ENCODE measurements at places on chromosomes 7 and 10.

DNA sequence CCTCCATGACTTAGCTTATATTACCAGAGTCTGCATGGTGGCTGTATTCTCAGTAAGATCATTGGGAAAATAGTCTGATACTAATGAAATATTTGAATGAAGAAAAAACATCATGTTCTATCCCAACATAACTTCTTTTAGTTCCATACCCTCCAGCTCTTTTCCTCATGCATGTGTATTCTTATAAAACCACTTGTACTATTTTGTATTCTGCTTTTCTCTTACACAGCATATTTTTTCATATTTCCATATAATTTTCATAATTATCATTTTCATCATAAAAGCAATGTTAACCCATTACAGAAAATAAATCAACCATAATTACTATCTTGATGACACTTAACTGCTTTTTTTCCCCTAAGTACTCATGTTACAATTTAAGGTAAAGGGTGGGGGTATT lies 371.2 kb upstream of the LRGUK start:
- DNase-seq = no peak

DNA sequence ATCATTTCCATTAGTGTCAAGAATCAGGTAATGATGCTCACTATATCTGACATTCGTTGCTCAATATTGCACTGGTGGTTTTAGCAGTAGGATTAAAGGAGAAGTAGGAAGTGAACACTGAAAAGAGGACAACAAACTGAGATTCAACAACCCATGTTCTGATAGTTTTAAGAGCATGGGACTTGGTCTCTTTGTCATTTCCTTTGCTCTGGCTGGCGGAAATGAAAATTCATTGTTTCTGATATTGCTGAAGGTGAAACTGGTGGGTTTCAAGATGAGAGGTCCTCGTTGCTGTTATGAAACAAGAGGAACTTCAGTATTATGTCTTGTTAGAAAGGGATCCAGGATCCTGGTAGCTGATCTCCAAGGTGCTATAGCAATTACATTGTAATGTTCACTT lies 129.0 kb downstream of the DNAH11 start:
- DNase-seq = no peak

DNA sequence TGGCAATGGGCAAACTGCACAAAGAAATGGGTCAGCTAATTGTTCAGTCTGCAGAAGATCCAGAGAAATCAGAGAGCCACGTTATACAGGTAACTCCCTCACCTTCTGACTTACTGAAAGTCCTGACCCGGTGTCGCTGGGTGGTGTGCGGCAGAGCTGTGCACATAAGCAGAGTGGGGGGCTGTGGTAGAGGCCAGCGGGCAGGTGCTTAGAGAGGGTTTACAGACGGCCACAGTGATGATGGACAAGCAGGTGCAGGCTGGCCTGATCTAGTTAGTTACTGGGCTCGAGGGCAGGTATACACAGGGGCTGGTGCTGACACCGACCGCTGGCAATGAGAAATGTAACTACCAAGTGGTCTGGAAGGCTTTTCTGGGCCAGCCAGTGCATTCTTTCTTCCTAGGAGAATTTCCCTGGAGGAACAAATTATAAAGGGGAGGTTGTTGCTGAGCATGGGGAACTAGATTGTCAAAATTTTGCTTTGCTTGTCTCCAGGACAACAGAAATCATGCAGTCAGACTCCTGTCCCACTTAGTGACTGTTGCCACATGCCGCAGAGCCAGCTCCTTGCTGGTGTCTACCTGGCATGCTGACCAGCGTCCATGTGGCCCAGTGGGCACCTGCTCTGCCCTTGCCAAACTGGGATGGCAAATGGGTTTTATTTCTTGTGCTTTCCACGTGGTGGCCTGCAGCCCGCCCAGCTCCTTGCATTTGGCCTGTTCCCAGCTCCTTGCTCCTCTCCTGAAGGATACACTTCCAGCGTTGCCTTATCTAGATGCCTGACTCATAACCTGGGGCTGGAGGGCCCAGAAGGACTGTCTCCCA lies 28.8 kb downstream of the DENND10 start:
- DNase-seq = no peak

- DNase-seq = no peak
Measured at GRCh38 chr10:29585488-29585976, 49.2 kb downstream of the SVIL start.

GRCh38 chr10:5484205-5484604 lies 15.2 kb downstream of the CALML5 start:
- DNase-seq = no peak

GRCh38 chr7:2354939-2355704 lies 495 bp downstream of the EIF3B start:
- no peak for DNase-seq

DNA sequence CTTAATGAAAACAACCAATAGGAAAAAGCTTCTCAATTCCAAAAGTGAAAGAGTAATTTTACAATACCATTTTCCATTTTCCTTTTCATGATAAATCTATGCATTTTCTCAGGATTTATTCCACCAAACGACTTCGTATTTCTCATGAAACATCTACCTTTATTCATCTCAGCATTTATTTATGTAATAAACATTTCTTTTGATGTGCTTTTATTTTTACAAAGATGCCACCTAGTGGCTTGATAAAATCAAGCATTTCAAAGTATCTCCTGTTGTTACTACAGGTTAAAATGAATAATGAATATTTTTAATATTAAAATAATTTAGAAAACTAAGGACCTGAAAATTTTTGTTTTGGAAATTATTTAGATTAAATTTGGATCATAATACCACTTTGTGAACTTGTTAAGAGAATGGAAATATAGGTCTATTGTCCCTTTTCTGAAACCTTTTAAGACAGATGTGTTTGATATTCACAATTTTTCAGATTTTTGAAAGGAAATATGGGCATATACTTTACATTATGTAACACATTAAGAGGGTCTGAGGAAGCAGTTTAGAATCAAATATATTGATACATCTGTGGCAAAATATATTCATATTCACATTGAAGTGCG lies 2.7 kb upstream of the IQUB start:
- DNase-seq = no peak

DNA sequence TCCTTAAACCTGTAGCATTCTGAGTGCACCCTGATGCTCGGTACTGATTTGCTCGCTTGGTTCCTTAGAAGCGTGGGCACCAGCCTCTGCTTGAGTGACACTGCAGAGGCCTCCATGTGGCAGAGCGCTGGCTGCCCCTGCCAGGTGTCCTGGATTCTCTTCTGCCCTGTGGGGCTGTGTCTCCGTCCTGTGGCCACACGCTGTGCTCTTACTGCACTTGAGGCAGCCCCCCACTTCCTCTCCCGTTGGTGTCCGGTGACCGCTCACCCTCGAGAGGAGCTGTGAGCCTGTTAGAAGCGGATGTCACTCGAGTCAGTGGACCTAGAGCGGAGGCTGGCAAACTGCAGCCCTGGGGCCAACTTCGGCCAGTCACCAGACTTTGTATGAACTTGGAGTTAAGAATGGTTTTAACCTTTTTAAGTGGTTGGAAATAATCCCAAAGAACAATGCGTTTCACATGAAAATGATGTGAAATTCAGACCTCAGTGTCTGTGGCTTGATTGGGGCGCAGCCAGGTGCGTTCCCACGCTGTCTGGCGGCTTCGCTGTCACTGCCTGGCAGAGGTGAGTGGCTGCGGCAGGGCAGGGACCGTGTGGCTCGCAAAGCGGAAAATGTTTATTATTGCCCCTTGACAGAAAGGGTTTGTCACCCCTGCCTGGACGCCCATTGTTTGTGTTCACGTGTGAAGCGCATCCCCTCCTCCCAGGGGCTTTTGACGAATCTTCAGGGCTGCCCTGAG lies 114.6 kb downstream of the CYTH3 start:
- DNase-seq = no peak

GRCh38 chr10:97328646-97329453 lies 5.7 kb downstream of the FRAT2 start:
- DNase-seq = no peak

- DNase-seq = no peak
Measured at GRCh38 chr7:74612015-74612829, 45.3 kb upstream of the GTF2I start.

DNA sequence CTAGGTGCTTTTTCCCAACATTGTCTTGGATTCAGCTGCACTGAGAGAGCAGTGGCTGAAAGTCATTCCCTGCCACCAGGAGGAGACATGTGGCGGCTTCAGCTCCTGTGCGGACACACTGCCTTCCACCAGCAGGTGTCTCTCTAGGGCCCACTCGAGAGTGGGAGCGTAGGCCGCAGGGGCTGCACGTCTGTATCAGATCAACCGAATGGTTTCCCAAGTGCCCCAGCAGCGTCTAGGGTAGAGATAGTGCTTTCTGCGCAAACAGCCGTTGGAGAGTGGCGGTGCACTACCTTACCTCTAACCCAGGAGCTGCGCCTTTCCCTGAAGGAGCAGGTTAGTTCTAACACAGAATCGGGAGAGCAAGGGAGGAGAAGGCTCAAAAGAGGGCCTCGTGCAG lies 31.7 kb downstream of the PAPOLB start:
- DNase-seq = peak; percentile 50

DNA sequence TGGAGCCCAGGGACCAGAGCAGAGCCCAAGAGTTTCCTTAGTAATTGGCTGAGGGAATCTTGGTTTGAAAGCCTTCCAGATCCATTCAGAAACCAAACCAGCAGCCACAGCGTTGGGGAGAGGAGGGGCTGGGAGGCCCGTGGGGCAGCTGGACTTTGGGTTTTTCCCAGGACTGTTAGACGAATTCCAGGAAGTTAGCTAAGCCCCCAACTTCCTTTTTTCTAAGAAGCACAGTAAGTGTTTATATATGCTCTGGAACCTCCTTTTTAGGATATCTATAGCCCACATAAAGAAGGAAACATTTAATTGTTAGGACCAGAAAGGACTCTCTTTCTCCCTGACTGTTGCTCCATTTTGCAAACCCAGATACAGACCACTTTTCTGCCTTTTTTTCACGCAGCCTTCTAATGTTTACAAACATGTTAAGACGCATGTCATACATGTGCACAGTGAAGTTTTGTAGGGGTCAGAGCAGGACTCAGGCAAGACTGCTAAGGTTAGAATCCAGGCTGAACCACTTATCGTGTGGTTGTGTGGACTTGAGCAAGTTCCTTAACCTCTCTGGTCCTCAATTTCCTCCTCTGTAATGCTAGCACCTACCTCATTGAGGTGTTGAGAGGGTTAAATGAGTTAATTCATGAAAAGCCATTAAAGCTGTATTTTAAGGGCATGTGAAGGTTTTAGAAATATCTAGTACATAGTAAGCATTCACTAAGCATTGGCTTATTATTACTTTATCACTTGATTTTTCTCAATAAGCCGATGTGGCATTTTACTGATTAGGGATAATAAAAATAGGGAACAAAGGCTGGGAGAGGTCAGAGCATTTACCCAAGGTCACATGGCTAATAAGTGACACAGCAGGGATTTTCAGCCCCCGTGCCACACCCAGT lies 42.4 kb downstream of the TBATA start:
- DNase-seq = no peak

DNA sequence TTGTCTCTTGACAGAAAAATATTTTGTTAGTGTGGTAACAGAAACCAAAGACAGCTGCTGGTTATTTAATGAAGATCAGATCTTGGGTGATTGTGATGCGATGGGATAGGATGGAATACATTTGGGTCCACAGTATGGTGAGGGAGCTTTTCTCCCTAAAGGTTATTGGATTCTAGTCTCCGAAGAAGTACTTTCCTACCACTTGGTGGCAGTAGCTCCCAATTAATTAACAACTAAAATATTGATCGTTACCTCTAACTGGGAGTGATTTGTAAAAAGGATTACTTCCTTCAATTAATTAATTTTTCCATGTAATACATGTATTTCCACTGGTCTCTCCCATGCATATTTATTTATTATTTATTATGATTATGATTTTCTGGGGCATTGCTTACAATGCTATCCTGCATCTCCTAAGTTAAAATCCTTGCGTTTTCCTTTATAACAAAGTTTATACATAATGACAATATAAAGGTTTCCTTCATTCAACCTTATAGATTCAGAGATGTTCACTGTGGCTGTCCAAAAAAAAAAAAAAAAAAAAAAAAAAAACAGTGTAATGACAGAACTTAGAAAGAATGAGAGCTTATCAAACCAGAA lies 25.6 kb downstream of the TMEM196 start:
- DNase-seq = no peak

DNA sequence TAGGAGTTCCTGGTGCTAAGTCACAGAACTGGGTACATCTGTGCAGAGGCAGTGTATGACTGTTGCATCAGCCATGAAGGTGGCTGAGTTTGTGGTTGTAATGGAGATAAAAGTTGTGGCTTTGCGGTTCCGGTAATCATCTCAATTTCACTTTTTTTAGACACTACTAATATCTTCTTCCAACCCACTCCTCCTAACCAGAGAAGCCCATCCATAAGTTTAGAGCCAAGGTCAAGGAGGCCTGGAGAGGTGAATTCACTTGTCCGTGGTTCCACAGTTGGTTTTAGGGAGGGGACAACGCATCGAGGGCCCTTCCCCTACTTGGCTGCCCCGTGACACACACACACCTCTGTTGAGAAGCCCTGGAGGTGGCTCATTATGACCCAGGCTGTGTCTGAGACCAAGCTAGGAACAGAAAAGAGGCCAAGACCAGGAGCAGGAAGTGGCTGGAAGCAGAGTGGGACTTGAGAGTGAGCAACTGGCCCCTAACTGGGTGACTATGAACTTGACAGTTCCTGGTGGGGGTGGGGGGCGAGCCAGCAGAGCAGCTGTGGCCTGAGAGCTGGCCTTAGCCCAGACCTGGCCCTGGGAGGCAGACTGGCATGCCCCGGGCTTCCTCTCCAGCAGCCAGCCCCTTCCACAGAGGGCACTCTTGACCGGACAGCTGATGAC lies 66.8 kb upstream of the COL13A1 start:
- DNase-seq = no peak

DNA sequence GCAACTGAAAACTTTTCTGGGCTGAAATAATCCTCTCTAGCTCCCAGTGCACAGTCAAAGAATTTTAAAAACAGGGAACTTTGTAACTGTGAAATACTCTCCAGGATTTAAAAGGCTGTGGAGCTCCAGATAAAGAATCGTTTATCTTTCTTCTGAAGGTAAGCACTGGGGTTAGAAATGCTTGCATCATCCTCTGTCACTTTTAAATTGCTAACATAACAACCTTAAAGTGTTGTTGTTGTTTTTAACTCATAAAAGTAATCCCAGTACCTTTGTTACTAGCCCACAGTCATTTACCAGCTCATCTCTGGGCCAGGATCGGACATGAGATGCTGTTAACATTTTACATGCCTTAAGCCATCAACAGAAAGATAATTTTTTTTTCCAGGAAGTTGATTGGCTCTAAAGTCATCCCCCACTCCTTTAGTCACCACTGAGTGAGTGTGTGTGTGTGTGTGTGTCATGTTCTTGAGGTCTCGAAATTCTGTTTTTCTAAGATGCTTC lies at the start of gene SLC39A12:
Gene SLC39A12, plus strand, starts transcription at position 51 of the 504 bp plus-strand sequence. CDS start 1,359 bp downstream, outside the sequence.
- DNase-seq = no peak

- peak; percentile 22 for DNase-seq
Measured at GRCh38 chr7:44580945-44581878, 819 bp downstream of the TMED4 start.

- DNase-seq = no peak
Measured at GRCh38 chr10:14532473-14533251, 201.9 kb upstream of the FRMD4A start.

GRCh38 chr10:1573981-1574380 lies 163.3 kb downstream of the ADARB2 start:
- no peak for DNase-seq

GRCh38 chr10:110109511-110109910 lies 97.9 kb upstream of the MXI1 start:
- DNase-seq = no peak

Data from stimulated activated CD8-positive, alpha-beta memory T cell treated with anti-CD3 and anti-CD28 coated beads, Interleukin-2, amount 100 ng/mL, for 48 hours (primary cell).